ENCODE measurements at places on chromosomes 2 and 18.
A peak's percentile ranks its signal among the peaks of the same experiment; 100 is the strongest.

GRCh38 chr18:58186258-58186948, 142.4 kb downstream of the NEDD4L start:
- peak; percentile 45 for DNase-seq

DNA sequence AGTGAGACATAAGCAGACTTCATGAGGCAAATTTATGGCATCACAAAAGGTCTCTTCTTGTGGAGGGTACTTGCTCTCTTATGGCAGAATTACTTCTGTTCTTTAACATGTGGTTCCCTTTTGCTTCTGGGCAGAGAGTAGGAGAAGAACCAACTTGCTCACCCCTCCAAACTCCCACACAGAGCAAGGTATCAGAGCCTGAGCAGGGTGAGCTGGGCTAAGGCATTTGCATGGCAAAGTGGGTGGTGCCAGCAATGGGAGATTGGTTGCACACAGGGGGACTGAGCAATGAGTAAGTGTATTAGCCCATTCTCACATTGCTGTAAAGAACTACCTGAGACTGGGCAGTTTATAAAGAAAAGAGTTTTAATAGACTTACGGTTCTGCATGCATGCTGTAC, 64.2 kb upstream of the ITGB6 start:
- no peak for DNase-seq

GRCh38 chr2:67164771-67165522, 232.2 kb upstream of the ETAA1 start:
- no peak for DNase-seq

- DNase-seq, result no peak
Measured at GRCh38 chr18:39191931-39192330, 1626.3 kb upstream of the CELF4 start.

GRCh38 chr18:48161911-48162698, 231.6 kb upstream of the SMAD2 start:
- DNase-seq, result no peak

DNA sequence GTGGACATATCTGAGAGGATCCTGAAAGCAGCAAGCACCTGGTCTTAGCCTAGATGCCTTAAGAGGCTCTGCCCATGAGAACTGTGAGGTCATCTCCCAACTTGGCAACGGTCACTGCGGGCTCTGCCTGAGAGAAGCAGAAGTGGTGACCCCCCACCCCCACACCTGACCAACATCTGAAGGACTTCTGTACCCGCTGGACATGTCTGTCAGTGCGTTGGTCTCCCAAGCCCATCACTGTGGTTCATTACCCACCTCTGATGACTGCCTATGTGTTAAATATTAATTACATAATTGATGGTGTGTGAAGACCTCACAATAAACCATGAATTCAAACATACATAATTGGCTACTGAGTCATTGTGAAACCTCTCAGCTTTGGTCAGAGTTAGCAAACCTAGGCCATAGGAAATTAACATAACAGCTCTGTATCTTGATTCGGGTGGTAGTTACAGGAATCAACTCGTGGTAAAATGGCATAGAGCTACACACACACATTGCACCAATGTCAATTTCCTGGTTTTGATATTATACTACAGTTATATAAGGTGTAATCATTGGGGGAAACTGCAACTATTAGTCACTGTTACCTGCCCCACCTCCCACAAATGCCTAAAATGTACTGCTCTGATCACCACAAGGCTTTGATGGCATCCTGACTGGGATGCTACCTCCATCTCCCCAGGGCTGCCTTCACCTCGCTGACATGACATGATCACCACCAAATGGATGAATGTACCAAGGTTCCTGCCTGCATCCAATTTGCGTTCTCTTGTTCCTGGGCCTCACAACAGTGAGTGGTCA, 4.3 kb upstream of the GALNT1 start:
- DNase-seq, result no peak

- DNase-seq, result no peak
Measured at GRCh38 chr2:234752966-234753365, 198.9 kb upstream of the SH3BP4 start.

DNA sequence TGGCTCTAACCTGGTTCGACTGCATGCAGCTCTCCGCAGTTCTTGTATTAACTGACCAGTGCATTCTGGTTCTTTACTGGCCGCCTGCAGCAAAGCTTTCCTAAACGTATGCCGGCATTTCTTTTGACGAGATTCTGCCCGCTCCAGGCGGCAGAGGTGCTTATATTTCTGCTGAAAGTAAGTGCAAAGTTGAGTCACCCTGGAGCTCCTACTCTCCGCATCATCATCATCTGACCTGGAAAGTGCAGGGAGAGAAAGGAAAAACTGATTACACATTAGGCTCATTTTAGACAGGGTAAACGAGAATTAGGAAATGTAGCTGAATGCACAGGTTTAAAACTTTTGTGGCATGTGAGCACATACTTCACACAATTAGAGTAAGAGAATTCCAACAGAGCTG, 57.9 kb downstream of the INO80D start:
- DNase-seq, result no peak

- DNase-seq, result no peak
Measured at GRCh38 chr2:40226637-40227036, 225.3 kb downstream of the SLC8A1 start.

DNA sequence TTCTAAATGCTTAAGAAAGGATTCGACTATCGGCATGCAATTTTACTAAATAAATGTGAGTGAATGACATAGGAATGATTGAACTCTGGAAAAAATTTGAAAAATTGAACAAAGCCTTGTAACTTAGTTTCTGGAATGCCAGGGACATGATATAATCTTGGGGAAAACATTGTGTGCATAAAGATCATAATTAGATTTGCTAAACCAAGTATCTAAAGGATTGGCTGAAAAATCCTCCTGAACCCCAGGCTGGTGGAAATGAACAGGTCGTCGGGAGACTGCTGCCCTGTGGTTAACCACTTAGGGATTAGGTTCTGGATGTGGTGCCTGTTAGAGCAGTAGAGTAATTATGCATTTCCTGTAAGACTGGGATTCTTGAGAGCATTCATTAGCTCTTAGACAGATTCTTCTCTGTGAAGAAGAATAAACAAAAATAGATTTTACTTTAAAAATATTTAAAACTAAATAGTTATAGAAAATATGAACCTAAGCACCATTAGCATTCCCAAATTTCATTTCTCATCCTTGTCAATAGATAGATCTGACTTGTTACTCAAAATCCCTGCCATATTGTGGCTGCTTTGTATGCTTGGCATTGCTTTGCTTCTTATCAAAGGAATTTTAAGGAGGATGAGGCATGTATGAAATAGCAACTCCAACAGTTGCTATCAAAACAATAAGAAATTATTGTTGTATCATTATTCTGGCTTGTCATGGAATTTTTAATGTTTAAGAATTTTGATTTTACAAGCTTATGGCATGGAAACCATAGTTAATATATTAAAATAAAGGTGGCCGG, 55.9 kb downstream of the LYPD6B start:
- DNase-seq, result no peak

DNA sequence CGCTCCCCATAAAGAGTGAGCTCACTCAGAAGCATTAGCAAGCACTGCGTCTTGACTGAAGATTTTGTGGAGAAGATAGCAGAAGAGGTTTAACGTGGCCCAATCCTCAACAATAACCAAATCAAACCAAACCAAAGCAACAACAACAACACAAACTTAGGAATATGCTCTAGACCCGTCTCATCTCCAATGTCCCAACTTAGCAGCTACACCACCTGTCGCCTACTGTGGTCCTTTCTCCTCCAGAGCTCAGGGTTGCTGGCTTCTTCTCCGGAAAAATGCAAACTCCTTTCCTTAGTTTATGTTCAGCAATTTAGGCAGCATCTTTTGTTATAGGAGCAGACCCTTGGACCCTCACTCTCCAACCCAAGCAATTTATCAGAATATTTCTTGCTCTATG, 301.4 kb downstream of the ZNF521 start:
- DNase-seq, result no peak

DNA sequence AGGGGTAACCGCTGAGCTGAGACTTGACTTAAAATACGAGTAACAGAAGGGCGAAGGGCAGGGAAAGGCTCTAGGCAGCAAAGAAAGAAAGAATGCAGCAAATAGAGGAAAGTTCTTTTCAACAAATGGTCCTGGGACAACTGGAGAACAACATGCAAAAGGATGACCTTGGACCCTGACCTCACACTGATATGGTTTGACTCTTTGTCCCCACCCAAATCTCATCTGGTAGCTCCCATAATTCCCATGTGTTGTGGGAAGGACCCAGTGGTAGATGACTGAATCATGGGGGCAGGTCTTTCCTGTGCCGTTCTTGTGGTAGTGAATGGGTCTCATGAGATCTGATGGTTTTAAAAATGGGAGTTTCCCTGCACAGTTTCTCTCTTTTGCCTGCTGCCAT, 33.9 kb downstream of the ST3GAL5 start:
- no peak for DNase-seq

DNA sequence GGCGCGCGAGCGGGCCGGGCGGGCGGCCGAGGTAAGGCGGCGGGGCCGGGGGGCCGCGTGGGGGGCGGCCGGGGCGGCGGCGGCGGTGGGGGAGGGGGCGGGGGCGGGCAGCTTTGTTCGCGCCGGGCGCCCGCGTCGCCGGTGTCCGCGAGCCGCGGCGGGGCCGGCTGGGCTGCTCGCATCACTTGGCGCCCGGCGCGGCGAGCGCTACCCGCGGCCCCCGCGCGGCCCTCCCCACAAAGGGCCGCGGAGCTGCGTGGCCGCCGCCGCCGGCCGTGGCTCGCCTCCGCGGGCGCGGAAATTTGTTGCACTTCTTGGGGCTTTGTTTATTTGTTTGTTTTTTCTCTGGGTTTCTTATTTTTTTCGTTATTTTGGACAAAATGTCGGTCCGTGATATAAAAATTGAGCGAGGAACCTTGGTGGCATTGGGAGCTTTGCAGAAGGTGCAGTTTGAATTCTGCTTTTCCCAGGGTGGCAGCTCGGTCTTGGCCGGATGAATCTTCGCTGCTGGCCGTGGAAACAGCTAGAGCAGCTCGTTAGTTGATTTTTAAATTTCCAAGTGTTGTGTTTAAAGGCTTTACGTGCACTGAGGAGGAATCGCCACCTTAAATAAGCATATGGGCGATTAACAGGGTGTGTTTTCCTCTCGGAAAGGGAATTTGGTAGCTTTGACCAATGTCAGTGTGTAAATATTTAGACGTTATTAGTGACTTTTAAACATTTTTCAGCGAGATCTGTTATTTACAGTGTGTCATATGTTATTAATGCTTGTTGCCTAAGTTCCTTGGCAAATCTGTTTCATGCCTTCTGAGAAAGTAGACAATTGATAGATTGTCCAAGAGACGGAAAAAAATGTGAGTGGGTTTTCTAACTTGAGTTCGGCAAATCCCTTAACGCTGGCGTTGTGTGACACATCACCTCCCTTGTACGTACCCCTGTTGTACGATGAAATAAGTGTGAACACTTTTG, 822 bp downstream of the UBE2E3 start:
- DNase-seq, result peak; percentile 73

DNA sequence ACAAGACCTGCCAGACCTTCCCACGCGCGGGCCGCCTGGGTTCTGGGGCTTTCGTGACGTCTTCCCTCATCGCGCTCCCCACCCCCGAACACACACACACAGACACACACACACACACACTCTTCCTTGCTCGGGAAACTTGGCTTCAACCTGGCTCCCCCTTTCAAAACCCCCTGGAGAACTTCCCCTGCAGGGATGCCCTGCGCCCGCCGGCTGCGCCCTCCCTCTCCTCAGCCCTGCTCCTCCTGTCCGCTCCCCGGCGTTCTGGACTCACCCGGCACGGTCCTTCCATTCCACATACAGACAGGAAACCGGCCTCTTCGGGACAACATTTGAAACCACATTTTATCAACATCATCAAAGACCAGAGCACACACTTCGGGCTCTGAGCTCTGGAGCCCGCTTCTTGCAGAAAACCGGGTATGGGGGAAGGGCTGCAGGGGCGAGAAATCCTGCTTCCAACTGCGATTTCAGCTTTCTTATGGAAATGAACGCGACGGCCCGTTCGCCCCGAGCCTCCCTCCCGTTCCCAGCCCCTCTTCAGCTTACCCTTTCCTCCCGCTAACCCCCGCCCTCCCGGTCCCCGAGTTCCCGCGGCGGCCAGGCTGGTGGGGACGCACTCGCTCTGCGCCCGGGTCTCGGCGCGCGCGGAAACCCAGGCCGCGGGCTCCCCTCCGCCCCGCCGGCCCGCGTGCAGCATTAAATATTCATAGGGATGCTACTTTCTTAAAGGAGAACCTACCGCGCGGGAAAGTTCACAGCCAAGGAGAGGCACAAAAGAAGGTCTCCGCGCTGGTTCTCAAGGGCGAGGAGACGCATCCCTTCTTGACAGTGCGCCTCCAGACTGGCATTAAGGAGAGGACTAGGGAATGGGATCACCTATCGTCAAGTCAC, 18.3 kb downstream of the POU3F3 start:
- DNase-seq, result no peak

DNA sequence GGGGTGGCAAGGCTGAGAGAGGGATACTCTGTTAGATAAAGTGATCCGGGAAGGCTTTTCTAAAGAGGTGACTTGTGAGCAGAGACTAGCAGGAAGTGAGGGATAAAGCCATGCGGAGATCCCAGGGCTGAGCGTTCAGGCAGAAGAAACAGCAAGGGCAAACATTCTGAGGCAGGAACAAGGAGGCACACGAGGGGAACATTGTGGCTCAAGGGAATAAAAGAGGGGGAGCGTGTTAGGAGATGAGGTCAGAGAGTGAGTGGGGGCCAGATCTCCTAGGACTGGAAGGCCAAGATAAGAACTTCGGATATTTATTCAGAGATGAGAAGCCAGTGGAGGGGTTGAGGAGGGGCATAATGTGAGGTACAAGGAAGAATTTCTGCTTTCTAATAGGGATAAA, 67.1 kb downstream of the ACTR2 start:
- no peak for DNase-seq

DNA sequence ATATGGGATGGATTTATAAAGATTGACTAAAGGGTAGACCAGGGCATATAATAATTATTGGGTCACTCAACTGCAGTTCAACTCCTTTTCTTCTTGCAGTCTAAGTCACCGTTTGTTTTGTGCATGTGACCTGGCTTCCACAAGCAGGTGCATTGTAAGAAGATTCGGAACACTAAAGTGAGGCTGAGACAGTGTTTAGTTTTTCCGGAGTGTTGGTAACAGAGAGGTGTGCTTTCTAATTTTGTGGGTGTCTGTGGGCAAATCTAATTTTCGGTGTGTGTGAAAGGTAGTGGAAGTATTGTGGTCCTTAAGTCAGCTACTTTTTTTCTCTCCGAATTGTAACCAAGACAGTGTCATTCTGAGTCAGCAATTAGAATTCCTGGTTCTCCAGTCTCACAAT, 184.5 kb downstream of the CDH19 start:
- DNase-seq, result no peak

GRCh38 chr2:197306696-197307040, 3.9 kb downstream of the ANKRD44 start:
- DNase-seq, result peak; percentile 77

DNA sequence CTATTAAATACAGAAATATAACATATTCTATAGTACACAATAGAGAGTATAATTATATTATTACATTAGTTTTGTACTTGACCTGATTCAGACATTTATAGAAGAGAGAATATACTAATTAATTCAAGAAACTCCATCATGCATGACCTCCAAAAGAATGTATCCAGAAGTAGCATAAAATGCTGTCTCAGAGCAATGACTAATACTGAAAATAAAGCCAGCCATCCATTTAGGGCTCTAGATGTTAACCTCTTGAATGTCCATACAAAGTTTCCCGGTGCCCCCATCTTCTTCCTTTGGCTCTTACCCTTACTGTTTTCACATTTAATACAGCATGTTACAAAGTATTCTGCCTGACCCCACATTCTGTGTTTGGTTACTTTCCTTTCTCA, 102.0 kb downstream of the ARHGAP15 start:
- no peak for DNase-seq

All from pancreas (tissue), 10 donors.